Stomach (tissue), 19 donors: ENCODE measurements at places on chromosomes 1 and 21.

GRCh38 chr21:46037331-46038325 is 56.1 kb downstream of the COL6A1 start:
- no peak for DNase-seq

DNA sequence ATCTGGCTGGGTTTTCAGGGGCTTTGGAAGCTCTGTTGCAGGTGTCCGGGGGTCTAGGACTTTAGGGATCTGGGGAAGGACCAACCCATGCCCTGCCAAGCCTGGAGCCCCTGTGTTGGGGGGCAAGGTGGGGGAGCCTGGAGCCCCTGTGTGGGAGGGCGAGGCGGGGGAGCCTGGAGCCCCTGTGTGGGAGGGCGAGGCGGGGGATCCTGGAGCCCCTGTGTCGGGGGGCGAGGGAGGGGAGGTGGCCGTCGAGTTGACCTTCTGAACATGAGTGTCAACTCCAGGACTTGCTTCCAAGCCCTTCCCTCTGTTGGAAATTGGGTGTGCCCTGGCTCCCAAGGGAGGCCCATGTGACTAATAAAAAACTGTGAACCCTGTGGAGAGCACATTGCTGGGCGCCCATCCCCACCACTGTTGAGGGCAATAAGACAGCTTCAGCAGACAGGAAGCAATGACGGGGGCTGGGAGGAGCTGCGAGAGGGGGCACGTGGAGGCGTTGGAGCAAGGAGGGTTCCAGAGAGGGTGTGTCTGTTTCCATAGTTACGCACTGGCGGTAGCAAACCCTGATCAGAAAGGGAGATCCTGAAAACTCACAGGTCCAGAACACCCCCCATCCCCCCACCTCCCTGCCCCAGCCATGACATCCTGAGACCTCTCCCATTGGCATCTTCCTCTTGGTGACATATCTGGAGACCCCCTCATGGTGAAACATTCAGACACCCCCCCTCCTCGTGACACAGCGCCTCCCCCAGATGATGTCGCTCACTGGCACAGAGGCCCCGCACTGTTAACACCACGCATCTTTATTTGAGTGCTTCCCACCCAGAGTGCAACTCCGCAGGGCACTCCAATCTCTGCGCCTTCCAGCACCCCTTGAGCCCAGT is 8.4 kb downstream of the MYBPH start:
- DNase-seq = peak; percentile 44

- no peak for DNase-seq
Observed at GRCh38 chr21:38095220-38095619, 161.6 kb upstream of the KCNJ15 start.

DNA sequence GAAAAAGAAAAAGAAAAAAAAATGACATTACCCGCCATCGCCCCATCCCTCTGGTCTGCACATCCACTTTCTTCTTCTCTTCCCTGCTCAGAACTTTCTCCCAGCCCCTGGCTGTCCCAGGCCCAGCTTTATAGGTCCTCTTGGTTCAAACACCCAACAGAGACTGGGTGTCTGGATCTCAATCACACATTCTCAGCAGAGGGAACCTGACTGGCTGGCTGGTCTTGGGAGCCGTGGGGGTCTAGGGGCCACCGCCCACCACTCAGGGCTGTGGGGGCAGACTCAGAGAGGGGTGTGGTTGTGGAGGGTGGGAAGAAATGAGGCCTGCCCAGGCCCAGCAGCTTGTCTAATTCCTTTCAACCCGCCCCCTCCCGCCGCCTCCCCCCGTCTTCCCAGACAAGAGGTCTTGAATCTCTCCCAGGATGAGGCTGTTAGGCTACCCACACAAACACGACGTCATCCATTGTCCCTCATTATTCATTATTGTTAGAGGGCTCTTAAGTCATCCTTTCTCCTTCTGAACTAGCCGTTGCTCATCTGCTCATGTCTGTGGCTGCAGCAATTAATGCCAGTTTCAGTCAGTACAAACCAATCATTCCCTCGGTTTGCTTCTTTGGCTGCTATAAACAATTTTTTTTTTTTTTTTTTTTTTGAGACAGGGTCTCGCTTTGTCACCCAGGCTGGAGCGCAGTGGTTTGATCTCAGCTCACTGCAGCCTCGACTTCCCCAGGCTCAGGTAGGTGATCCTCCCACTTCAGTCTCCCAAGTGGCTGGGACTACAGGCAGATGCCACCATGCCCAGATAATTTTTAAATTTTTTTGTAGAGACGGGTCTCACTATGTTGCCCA is 40.6 kb upstream of the CLIC4 start:
- DNase-seq = peak; percentile 78

DNA sequence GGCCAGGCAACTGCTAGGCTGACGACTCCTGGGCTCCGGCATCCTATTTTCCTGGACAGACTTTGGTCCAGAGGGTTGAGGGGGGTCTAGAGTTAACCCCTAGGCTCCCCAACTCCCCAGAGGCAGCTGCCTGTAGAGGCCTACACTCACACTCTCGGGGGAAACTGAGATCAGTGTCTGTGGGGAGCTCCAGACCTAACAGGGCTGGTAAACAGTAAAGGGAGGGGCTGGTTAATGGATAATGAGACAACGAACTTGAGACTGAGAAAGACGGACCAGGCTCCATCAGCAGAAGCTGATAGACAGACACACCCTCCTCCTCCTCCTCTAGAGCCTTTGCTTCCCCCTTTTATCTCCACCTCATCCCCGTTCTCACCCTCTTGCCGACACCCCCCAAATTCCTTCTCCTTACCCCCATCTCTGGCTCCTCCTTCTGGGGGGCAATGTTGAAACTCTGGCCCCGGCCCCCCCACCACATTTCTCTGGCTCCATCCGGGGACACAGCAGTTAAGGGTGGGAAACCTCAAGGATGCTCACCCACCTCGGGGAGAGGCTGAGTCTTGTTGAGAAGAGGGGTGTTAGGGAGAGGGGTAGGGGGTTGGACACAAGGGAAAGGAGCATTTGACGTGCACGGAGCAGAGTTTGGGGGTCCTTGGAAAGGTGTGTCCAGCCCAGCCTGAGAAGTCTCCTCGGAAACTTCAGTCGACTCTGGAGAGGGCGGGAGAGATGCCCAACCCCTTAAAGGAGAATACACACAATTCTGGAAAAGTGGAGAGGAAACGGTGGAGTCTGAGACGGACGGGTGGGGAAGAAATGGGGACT is at the start of gene MTMR11:
Gene MTMR11, minus strand, starts transcription at position 710 of the 822 bp plus-strand sequence. Its CDS starts 232 bp downstream, at position 478.
- peak; percentile 78 for DNase-seq

DNA sequence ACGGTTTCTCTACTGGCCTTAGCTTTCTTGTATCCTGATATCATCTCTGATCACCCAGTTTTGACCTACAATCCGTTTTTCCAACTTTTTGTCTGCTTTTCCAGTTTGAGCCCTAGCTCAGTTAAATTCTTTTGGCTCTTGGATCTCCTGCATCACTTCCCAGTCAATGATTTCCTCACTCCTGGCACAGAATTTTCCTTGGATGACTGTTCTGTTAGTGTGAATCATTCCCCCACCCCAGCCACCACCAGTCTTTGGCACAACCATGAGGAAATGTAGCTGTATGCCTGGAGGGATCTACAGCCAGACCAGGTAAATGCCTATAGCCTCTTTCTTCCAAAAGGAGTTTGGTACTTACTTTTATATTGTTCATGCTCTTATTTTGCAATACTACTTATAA is 187.2 kb upstream of the PTGFR start:
- DNase-seq = peak; percentile 4

GRCh38 chr1:84259989-84260388 is 41.5 kb upstream of the SAMD13 start:
- no peak for DNase-seq
